ENCODE measurements at places on chromosomes 16 and 17. TPM values are rescaled to one million over a fixed set of nuclear protein-coding genes. Genes with fewer than 3 reads are reported as not detected.
A peak's percentile ranks its signal among the peaks of the same experiment; 100 is the strongest.

- no peak for DNase-seq
These were observed 10.0 kb downstream of the SOCS1 start for GRCh38 chr16:11245988-11246387.

DNA sequence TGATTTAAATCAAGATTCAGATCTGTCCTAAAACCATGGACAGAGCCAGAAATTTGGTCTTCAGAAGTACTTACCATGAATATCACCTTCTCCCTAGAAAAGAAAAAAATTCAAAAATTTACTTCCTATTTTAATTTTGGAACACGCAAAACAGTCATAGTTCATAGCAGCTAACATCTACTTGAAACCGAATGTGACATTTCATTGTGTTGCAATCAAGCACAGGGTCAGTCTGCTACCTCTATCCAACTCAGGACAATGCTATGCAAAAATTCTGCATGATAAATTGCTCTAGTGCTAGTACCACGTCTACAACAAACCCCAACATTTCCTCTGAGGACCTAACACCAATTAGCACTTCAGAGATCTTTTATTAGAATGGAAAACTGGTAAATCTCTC, 7.7 kb downstream of the JPT1 start:
- no peak for DNase-seq

GRCh38 chr17:16923904-16924695, 47.8 kb downstream of the TNFRSF13B start:
- peak; percentile 19 for DNase-seq

GRCh38 chr17:50263331-50264262, 10.7 kb upstream of the TMEM92 start:
- DNase-seq: no peak

Gene OTOP2
- total RNA-seq: 70.3 TPM

DNA sequence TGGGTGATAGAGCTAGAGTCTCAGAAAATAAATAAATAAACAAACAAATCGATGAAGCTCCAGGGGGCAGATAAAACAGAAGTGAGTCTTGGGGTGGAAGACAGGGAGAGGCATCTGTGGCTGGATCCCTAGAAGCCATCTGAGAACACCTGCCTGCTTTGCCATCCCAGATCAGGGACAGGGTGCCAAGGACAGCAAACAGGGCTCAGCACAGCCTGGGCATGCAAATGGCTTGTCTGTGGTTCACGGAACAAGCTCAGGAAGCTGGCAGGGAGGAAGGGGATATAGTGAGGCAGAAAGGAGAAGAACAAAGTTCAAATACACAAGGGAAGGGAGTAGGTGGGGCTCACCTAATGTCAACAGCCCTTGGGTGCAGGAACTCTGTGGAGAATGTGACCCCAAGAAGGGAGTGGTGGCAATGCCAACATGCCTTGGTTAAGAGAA, 27.5 kb downstream of the TRIM25 start:
- peak; percentile 57 for DNase-seq

GRCh38 chr16:73605309-73605708, 557.4 kb upstream of the ZFHX3 start:
- DNase-seq: no peak
